Femur (tissue), 1 donor: ENCODE measurements at places on chromosomes 13 and 19.

DNA sequence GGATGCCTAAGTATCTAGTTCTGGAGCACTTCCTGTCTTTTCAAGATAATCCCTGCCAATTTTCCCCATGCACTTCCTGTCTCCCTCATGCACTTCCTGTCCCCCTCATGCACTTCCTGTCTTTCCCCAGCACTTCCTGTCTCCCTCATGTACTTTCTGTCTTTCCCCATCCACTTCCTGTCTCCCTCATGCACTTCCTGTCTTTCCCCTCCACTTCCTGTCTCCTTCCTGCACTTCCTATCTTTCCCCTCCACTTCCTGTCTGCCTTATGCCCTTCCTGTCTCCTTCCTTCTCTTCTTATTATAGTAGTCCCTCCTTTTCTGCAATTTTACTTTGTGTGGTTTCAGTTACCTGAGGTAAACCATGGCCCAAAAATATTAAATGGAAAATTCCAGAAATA lies 3.0 kb upstream of the TNNT1 start:
- no peak for DNase-seq

- no peak for DNase-seq
These were observed 6.2 kb downstream of the EFNA2 start for GRCh38 chr19:1291761-1292418.

GRCh38 chr13:98890925-98891324 lies 86.9 kb downstream of the DOCK9 start:
- no peak for DNase-seq

- peak; percentile 99 for DNase-seq
These were observed at the start of gene ZNF526 for GRCh38 chr19:42219812-42220750. ZNF526 (plus strand) TSS chr19:42220312; CDS start chr19:42224404, 4,092 bp downstream.

DNA sequence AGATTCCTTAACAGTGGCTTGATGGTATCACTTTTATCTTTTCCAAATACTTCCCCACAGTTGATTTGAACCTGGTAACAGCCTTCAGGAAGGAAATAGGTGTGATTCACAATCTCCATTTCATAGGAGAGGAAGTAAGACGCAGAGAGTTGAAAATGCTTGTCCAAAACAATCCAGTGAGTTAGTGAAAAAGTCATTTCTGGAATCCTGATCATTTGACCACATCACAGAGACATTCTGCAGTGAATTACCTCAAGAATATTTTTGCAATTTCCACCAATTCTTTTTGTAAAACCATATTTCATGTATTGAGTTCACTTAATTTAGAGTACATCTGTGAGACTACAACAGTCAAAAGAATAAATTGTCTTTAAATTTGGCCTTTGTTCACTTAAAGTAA lies 292.8 kb downstream of the DCLK1 start:
- no peak for DNase-seq
